ENCODE measurements at places on chromosomes 5 and 9. TPM values are rescaled to one million over a fixed set of nuclear protein-coding genes. Genes with fewer than 3 reads are reported as not detected.

GRCh38 chr9:134240361-134240760 is 76.0 kb upstream of the RNU6ATAC start:
- DNase-seq = no peak

Gene CORO2A
- 45.0 TPM for total RNA-seq

Gene RMRP
- 19,463 TPM for total RNA-seq

GRCh38 chr9:72844440-72844768 is 108.4 kb downstream of the ALDH1A1 start:
- no peak for DNase-seq

Gene TMEFF1
- not detected for total RNA-seq

Gene CA9
- 0.61 TPM for total RNA-seq

DNA sequence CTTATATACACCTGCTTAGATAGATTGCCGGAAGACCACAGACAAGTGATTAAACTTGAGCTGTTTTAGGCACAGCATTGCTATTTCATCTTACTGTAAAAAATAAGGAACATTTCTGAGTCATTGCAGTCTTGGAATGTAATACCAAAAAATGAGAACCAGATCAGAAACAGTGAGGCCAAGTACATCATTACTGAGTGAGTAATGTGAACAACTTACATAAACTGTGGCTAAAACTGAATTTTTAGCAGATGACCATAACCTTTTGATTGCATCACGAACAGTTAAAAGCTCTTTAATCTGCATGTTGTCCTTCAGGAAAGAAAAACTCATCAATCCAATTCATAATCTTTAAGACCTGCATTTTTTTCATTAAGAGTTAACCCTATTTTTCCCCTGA is 157.1 kb upstream of the FGF10 start:
- DNase-seq = no peak

GRCh38 chr9:3736161-3736560 is 210.4 kb upstream of the RFX3 start:
- DNase-seq = no peak

Gene GLDC
- 0.58 TPM for total RNA-seq

Gene NMUR2
- not detected for total RNA-seq

Gene CCNI2
- 12.0 TPM for total RNA-seq

- DNase-seq = no peak
These were observed 142.2 kb downstream of the CAMK4 start for GRCh38 chr5:111366388-111366787.

- DNase-seq = no peak
These were observed 109.6 kb downstream of the DPYSL3 start for GRCh38 chr5:147400126-147400809.

DNA sequence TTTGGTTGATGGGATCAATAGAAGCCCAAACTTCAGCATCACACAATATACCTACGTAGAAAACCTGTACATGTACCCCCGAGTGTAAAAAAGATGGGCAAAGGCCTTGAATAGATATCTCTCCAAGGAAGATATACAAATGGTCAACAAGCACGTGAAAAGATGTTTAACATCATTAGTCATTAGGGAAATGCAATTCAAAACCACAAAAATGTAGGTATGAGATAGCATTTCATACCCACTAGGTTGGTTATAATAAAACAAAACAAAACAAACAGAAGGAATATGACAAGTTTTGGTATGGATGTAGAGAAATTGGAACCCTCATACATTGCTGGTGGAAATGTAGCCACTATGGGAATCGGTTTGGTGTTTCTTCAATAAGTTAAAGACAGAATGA is 33.1 kb upstream of the PPARGC1B start:
- no peak for DNase-seq

Gene SH3RF2
- total RNA-seq = 61.5 TPM

Gene OR1Q1
- total RNA-seq = not detected

GRCh38 chr9:16753256-16753655 is 117.2 kb downstream of the BNC2 start:
- no peak for DNase-seq

Gene ELAVL2
- total RNA-seq = 1.2 TPM
